ENCODE measurements at places on chromosomes 6 and 20.

GRCh38 chr6:4404415-4404814 lies 269.0 kb upstream of the ECI2 start:
- DNase-seq, result no peak

DNA sequence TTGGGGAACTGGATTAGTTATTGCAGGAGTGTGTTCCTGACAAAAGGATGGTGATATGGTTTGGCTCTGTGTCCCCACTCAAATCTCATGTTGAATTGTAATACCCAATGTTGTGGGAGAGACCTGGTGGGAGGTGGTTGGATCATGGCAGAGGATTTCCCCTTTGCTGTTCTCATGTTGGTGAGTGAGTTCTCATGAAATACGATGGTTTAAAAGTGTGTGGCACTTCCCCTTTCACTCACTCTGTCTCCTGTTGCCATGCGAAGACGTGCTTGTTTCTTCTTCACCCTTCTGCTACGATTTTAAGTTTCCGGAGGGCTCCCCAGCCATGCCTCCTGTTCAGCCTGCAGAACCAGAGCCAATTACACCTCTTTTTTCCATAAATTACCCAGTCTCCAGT lies 16.2 kb upstream of the TREM1 start:
- DNase-seq, result no peak

- DNase-seq, result no peak
Measured at GRCh38 chr20:16158090-16158975, 414.9 kb downstream of the KIF16B start.

DNA sequence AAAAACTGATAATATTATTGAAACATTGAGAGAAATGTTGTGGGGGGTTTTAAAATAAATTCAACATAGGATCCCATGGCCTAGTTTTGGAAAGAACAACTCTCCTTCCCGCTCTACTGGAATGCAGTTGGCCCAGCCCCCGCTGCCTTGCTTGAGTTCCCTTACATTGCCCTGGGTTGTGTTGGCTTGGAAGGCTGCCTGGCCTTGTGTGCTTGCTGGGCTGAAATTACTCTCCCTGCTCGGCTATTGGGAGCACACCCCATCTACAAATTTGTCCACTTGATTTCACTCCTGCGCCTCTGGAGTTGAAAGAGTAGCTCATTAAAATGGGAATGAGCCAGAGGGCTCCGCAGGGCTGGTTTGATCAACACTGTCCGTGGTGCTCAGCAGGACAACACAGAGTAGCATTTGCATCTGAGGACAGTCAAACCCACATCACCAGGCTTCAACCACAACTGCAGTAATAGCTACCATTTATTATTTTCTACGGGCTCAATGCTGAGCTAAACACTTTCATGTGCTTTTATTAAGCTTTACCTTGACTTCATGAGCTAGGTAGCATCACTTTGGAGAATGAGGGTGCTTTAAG lies 35.2 kb downstream of the DOK5 start:
- DNase-seq, result no peak

GRCh38 chr6:136290410-136291010 lies 864 bp upstream of the BCLAF1 start:
- DNase-seq, result peak; percentile 76

DNA sequence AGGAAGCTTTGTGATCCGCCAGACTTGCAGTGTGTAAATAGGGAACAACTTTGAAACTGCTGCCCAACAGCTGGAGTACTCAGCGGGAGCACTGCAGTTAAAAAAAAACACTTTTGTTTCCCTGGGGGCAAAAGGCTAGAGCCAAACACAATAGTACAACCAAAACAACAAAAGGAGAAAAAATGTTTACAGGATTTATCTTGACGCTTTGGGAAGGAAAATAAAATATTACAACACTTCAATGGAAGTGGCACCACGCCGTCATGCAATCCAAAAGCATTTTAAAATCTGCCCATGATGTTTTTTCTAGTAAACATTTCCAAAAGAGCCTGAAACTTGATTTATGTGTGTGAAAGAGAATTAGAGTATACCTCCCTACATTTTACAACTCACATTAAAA lies 26.0 kb downstream of the PTPRK start:
- DNase-seq, result no peak

DNA sequence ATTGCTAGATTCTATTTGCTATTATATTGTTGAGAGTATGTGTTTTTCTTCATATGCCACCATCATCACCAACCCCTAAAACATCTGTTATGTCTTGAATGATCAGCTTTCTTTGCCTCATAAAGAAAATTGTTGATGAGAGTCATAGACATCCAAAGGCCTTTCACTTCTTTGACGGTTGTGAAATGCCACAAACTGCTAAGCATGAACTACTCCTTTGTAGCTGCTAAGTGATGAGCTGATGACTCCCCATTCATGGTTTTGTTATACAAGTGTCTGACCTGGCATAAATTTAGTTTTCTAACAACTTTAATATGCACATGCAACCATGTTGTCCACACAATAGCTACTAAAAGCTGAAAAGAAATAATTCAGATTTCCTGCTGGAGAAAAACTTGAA lies 684 bp upstream of the MED23 start:
- no peak for DNase-seq

DNA sequence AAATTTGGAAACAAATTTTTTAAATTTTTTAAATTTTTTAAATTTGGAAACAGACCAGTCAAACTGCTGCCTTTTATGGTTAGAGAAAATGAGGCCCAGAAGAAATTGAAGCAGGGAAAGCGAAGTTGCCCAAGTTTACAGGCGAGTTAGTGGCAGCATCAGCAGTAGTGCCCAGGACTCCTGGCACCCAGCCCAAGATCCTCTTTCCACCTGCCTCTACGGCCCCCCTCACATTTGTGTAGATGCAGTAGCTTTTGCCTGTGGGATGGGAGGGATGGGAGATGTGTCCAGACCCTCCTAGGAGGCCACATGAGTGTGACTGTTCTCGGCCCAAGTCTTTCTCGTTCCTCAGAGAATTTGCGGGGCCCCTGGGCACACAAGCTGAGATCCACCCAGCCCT lies 49.8 kb downstream of the HNF4A start:
- DNase-seq, result no peak

DNA sequence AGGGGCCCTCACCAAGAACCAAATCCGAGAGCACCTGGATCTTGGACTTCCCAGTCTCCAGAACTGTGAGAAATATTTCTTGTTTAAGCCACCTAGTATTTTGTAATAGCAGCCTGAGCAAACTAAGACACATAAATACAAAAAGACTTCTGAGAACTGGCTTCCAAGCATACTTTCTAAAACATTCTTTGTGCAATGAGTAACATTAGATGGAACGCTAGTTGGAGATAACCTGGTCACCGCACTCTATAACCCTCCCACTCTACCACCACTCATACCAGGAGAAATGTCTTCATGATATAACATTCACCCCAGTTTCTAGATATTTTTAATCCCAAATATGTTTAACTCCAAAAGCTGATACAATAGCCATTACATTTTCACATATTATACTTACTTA lies 169.5 kb upstream of the THEMIS start:
- DNase-seq, result no peak

DNA sequence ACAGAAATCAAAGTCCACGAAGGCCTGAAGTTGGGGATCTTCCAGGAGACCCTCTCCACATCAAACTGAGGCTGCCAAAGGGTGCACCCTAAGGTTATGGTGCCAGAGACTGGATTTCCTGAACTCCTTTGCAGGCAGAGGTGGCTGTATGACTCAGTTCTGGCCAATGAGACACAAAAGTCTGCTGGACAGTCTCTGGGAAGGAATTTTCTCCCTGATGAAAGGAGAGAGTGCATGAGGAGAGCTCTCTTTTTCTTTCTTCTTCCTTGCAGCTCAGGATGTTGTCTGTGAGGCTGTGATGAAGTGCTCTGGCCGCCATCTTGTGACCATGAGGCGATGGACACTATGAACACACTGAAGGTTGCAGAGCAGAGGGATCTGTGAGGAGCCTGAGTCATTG lies 85.2 kb downstream of the MDGA1 start:
- DNase-seq, result no peak

GRCh38 chr6:35757456-35758123 lies 18.8 kb upstream of the CLPSL2 start:
- DNase-seq, result no peak

Data from MM.1S (cell line).